ENCODE measurements at places on chromosomes 3 and 15. TPM values are rescaled to one million over a fixed set of nuclear protein-coding genes. Genes with fewer than 3 reads are reported as not detected.

The NPAP1 gene
- 0.30 TPM for polyA plus RNA-seq

The ADAMTS17 gene
- polyA plus RNA-seq = 3.1 TPM

The CSPG5 gene
- polyA plus RNA-seq = 1.4 TPM

The MYRIP gene
- 1.9 TPM for polyA plus RNA-seq

The MEX3B gene
- 17.1 TPM for polyA plus RNA-seq

The DUOXA2 gene
- polyA plus RNA-seq = not detected

The ITIH1 gene
- polyA plus RNA-seq = 0.28 TPM

The PARP15 gene
- 0.32 TPM for polyA plus RNA-seq

The MORF4L1 gene
- polyA plus RNA-seq = 792 TPM

The LCTL gene
- polyA plus RNA-seq = 0.33 TPM

The GPR149 gene
- not detected for polyA plus RNA-seq

The ENTPD3 gene
- 2.1 TPM for polyA plus RNA-seq

- DNase-seq = no peak
Observed at GRCh38 chr3:170350515-170351413, 6.8 kb upstream of the SKIL start.

GRCh38 chr3:120528163-120528562 is 68.0 kb upstream of the NDUFB4 start:
- DNase-seq = no peak

- DNase-seq = no peak
Observed at GRCh38 chr3:24018784-24019570, 73.9 kb downstream of the NR1D2 start.

DNA sequence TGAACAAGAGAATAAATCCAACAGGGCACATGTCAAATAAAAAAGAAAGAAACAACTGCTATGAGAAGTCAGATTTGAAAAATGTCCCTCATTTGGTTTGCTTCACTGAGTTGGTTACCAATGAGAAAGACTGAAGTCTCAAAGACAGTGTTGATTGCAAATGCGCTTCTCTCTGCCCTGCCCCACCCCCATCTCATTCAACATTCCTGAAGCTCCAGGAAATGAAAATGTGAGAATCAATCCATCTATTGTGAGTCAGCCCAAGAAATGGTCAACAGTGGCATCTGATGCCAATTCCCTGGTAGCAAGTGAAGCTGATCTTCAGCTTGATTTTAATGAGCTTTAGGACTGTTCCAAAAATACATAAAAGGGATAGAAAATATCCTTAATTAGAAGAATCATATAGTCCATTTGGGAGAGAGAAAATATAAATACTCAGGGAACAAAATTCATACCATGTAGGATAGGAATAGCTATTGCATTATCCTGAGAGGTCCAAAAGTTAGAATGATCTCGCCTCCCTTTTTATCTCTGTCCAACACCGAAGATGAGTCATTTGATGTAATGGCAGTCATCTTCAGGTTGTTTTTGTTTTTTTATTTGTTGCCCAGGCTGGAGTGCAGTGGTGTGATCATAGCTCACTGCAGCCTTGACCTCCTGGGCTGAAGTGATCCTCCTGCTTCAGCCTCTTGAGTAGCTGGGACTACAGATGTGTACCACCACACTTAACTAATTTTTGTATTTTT is 200.3 kb upstream of the UMPS start:
- no peak for DNase-seq

DNA sequence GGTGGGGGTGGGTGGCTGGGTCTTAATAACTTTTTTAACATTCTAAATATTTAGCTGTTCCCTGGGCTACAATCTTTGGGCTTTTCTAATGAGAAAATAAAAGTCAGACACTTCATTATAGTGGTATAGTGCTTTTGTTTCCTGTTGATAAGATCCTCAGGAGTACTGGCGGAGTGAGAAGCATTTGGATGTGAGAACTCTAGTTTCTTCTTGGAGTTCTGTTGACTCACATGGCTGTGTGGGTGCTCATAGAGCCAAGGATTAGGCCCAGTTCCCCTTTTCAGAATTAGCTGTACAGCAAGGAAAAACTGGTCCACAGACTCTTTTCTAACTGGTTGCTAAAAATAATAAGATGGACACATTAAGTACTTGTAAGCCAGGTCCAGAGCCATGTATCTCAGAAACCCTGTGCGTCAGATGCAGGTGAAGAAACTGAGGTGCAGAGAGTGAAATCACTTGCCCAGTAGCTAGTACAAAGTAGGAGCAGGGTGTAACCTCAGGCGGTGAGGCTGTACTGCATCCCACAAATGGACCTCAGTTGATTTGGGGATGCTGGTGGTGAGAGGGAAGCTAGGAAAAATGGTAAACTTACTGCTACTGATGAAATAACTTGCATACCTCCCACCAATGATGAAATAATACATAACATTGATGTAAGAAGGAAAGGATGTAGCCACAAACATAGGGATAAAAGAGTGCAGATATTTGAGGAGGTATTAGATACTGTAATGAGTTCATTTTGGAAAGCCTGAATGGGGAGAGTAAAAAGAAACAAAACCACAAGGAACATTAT is 2.3 kb downstream of the ITPR1 start:
- DNase-seq = no peak

DNA sequence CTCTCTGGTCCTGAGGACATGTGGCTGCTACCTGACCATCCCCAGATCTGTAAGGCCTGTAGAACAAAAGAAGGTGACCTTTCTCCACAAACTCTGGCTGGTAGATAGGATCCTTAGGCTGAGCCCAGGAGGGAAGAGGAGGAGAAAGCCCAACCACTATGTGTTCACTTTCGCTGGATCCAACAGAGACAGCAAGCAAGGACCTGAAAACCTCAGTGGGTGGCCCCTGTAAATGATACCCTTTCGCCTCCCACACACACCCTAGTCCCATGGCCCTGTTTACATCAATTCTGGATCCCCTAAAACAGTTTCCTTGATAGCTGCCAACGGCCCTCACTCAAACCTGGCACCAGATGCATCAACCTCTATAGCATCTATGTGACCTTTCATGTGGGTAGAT is 22.4 kb downstream of the CCDC12 start:
- no peak for DNase-seq

- no peak for DNase-seq
Observed at GRCh38 chr15:77311618-77312398, 108.1 kb downstream of the PEAK1 start.

- DNase-seq = no peak
Observed at GRCh38 chr15:62752657-62753517, 289.7 kb upstream of the TPM1 start.

DNA sequence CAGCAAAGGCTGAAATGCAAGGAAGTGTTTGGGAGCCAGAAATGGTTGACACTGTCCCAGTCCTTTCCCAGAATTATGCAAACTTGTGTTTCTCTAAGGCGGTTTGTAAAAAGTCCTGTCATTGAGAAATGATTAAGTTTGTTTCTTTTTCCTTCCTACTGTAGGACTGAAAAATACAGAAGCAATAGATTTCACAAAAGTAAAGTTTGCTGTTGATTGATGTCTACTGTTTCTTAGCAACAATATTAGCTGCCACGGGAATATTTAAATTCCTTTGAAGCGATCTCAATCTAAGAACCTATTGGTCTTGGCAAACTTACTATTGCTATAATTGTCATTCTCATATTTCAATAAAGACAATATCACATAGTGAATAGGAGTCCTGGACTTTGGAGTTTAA is 100.7 kb upstream of the IL12A start:
- DNase-seq = no peak

DNA sequence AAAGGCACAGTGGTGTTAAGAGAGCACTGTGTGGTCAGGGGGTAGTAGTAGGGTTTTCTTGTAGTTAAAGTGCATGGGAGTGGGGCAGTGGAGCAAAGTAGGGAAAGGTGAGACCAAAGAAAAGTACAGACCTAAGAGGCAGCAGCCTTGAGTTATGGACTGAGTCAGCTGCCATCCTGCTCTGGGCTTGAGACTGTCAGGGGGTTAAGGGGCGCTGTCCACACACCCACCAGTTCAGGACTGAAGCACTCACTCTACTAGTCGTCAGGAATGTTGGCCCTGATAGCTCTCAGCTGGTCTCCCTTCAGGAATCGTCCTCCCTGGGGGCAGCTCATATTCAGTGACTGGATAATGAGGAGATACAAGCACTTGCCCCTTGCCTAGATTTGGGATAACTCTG is 7.9 kb downstream of the CCR4 start:
- DNase-seq = no peak

GRCh38 chr3:62378311-62378789 is 5.0 kb upstream of the FEZF2 start:
- DNase-seq = no peak

GRCh38 chr3:122727294-122727693 is 46.7 kb downstream of the PARP14 start:
- DNase-seq = no peak

GRCh38 chr15:34709866-34710265 is 44.9 kb downstream of the GJD2 start:
- DNase-seq = no peak

DNA sequence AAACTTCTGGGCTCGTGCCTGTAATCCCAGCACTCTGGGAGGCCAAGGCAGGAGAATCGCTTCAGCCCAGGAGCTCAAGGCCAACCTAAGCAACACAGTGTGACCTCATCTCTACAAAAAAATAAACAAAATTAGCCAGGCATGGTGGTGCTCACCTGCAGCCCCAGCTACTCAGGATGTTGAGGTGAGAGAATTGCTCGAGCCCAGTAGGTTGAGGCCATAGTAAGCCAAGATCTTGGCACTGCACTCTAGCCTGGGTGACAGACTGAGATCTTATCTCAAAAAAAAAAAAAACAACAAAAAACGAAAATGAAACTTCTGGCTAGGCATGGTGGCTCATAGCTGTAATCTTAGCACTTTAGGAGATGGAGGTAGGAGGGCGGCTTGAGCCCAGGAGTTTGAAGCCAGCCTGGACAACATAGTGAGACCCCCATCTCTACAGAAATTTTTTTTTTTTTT is 53.7 kb downstream of the PIK3CB start:
- DNase-seq = no peak

- no peak for DNase-seq
Observed at GRCh38 chr3:173529062-173529711, 131.6 kb downstream of the NLGN1 start.

- no peak for DNase-seq
Observed at GRCh38 chr15:46768287-46768686, 949.0 kb upstream of the SEMA6D start.

DNA sequence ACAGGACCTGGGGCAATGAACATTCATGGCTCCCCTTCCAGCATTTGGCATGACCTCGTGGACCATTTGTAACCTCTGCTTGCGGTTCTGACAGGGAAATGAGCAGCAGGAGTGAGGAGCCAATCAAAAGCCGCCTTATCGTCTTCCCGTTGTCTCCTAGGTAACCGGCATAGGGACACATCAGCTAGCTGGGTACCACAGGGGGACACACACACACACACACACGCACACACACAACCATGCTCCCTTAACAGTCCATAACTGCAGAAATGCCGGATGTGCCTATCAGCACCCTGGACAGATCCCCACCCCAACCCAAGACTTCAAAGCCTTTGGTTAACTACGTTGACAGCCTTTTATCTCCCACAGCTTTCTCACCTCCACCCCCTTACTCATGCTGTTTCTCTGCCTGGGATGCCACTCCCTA is 53.4 kb upstream of the CCDC174 start:
- peak; percentile 50 for DNase-seq

DNA sequence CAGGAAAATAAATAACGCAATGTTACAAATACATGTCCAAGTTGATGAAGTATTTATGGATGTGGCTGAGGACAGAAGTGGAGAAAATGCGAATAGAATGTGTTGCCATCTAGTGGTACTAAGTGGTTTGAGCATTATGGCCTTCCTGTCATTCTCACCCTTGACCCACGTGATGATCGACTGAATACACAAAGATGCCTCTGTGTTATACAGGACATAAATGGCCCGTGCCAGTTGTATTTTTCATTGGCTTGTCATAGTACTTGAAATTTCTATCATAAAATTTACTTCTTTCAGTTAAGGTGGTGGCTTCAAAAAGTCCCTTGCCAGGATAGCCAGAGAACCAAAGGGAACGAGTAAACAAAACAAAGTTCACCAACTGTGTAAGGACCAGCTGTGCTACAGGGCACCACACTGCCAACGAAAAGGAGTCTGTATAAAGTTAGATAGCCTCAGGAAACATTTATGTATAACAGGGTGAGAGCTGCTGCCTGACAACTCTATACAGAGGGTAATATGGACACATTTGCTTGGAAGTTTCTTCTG is 103.7 kb downstream of the MYH15 start:
- DNase-seq = peak; percentile 8

DNA sequence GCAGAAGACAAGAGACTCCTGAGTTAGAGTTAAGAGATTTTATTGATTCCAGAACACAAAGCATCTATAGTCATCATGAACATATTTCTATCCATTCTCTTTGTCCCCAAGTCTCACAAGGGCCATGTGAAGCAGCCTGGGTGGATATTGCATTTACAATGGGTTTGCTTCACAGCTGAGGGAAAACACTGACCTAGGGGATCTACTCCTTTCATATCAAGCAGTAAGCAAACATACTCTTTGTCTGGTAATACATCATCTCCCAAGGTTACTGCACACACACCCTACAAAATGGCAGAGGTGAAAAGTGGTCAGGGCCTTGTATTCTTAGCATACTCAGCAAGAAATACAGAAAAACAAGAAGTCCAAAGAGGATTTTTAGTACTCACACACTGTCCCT is 267.7 kb upstream of the BCHE start:
- DNase-seq = no peak

GRCh38 chr3:134370611-134371531 is 3.4 kb downstream of the AMOTL2 start:
- DNase-seq = no peak

- no peak for DNase-seq
Observed at GRCh38 chr15:64739577-64740143, 35.7 kb downstream of the RBPMS2 start.

DNA sequence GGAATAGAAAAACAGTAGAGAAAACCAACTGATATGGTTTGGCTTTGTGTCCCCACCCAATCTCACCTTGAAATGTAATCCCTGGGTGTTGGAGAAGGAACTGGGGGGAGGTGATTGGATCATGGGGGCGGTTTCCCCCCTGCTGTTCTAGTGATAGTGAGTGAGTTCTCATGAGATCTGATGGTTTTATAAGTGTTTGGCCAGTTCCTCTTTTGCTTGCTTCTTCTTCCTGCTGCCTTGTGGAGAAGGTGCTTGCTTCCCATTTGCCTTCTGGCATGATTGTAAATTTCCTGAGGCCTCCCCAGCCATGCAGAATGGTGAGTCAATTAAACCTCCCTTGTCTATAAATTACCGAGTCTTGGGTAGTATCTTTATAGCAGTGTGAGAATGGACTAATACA is 48.4 kb downstream of the EOMES start:
- no peak for DNase-seq

GRCh38 chr3:161273589-161274218 is 52.6 kb downstream of the NMD3 start:
- DNase-seq = no peak

DNA sequence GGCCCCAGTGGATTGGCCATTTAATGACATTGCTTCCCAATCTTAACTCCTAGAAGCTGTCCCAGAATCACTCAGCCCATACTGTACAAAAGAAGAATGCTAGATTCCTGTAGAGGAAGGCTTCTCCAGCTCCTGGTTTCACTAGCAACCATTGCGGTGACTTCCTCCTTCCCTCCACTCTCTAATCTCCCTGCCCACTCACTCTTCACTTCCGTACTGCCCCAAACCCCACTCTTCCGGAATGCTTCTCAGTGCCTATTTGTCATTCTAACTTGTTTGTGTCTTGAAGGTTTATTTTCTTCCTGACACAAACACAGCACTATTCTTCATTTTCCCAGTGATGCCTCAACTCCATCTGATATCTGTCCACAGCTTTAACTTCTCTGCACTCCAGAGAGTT is 97.1 kb upstream of the SPATA16 start:
- no peak for DNase-seq

All from renal cortex interstitium (tissue), 15 donors.